ENCODE measurements at places on chromosomes 5 and 9.

GRCh38 chr9:122821278-122821943 is 7.0 kb downstream of the PDCL start:
- DNase-seq = no peak

- no peak for DNase-seq
Measured at GRCh38 chr5:150123542-150123941, 32.1 kb downstream of the PDGFRB start.

DNA sequence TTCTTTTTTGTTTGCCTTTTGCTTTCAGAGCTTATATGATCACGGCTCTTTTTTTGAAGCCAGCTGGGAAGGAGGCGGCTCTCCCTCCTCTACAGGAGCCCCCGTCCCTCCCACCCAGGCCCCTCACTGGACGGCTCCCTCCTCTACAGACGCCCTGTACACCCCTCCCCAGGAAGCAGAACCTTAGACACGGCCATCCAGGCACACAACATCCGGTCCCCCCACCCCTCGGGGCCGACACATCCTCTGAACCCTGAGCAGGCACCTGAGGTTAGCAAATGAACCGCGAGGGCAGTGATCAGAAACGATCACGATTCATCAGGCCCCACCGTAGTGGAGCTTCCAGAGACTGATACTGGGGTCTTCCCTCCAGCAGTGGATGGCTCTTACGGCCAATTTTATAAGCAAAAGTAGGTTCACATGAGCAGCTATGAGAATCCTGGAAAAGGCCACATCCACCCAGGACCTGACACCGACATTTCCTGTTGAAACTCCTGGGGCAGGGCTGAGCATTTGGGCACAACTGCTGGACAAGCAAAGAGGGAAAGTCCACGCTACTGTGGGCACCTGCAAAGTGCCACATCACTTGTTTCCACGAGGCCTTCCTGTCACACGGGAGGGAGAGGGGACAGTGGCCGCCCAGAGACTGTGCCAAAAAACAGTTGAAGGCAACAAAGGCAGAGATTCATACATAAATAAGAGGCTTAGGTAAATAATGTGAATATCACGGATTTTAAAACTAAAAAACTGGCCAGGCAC is 78.9 kb downstream of the SEMA4D start:
- DNase-seq = no peak

DNA sequence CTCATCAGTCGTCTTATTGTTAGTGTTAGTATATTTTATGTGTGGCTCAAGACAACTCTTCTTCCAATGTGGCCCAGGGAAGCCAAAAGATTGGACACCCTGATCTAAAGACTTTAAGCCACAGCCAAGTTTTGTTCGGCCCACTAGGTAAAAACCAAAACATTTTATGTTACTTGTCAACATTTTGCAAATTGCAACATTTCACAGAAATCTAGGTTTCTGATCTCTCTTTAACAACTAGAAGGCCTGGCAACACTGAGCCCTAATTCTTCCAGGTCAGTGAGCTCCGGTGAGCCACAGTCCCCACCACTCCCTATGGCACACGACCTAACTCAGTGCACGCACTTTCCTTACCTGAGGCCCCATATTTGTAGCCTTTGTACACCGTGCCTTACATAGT is 24.0 kb downstream of the MYO10 start:
- no peak for DNase-seq

- no peak for DNase-seq
Measured at GRCh38 chr5:78758169-78758839, 109.7 kb upstream of the LHFPL2 start.

DNA sequence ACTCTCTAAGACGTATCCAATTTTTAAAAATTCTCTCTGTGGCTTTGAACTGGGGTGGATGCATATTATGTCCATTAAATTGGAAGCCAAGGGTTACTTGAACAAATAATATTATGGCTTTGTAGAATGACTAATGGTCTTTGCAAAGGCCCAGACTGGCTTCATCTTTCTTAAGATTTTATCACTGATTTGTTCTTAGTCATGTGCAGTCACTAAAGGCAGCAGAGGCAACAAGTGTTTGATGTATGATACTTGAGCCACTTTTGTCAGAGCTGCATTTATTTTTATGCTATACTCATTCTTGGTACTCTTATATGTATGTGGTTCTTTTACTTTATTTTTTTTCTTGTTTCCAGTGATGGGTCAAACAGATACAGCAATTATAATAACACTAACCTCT is 152.2 kb downstream of the NR2F1-AS1 start:
- DNase-seq = no peak

DNA sequence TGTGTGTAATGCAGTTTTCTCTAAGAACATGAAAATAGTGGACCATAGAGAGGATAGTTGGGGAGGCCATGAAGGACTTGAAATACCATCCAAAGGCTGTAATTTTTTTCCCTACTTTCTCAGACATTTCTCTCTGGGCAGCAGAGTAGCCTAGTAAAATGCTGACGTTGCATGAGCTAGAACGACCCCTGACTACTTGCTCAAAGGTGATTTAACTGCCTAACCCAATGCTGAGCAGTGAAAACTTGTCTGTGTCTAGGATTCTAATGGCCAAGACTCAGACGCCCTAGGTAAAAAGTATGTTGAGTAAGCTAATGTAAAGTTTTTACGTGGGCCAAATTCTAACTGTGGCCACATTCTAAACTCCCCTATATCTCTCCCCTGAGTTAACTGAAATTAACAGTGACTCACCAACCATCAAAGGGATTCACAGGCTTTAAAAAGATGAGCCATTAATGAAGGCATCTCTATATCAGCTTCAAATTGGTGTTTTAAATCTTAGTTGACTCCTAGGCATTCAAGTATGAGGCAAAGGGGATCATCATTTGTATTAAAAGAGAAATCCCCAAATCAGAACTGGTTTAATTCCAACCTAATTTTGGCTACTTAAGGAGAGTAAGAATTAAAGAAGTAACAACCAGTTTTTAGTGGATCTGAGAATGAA is 121.0 kb upstream of the GAS1 start:
- DNase-seq = no peak

DNA sequence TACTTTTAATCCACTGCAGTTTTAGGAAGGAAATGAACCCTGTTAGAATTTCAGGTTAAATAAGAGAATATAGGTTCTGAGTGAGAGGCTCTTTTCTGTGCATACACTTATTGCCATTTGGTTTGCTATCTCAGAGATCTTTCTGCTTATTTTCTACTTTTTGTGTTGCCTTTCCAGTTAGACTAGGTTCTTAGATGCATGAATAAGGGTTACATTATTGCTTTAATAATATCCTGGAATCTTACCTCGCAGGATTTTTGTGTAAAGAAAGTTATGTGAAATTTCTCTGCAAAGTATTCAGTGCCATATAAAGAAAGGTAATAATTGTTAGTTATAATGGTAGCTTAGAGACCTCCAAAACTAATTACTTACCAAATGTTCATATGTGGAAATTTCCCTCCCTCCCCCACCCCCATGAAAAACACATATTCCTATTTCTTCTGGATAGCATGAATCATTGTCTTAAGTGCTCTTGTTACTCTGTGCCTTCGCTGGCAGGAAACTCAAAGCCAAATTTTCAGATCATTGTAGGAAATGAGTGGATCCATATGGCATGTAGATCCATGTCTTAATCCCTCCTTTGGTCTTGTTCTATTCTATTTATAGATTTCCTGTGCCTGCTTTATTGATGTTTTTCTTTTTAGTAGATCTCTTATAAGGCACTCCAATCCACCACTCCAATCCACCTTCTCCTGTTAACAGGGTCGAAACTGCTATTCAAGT is 2.7 kb upstream of the APBA1 start:
- DNase-seq = no peak

- DNase-seq = no peak
Measured at GRCh38 chr5:119385536-119386128, 29.8 kb downstream of the TNFAIP8 start.

DNA sequence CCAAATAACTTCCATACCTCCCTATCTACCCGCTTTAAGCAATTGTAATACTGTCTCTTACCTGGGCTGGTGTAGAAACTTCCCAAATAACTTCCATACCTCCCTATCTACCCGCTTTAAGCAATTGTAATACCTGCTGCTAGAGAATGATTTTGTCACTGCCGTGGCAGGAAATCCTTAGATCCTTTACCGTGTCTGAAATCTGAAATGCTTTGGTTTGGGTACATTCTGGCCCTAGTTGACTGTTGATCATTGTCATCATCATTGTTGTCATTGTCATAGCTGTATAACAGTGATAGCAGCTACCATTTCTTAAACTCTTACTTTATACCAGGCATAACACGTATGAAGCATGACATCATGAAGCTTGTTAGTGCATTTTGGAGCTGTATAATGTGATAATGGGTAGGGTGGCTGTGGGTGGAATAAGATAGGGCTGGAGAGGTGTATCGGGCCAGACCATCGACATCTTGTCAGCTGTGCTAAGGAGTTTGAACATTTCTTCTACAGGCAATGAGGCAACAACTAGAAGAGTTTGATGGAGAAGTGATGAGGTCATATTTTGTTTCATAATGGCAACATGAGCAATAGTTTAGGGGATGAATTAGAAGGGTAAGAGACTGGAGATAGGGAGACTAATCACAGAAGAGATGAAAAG is 15.7 kb downstream of the PIP5K1B start:
- no peak for DNase-seq

DNA sequence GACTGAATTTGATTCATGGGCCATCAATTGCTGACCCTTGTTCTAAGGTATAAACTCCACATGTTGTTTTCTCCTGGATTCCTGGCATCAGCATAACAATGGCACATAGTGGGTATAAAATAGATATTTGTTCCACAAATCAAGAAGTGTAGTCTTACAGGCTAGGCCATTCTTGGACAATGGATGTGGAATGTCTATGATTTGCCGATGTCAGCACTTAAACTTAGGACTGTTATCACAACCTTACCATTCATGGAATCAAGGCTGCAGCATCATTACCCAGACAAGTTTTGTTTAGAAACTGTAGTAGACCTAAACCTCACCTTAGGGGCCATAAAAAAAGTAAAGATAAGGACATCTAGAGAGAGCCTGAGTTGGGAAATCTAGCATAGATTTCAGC is 680.0 kb downstream of the BRINP1 start:
- DNase-seq = no peak

DNA sequence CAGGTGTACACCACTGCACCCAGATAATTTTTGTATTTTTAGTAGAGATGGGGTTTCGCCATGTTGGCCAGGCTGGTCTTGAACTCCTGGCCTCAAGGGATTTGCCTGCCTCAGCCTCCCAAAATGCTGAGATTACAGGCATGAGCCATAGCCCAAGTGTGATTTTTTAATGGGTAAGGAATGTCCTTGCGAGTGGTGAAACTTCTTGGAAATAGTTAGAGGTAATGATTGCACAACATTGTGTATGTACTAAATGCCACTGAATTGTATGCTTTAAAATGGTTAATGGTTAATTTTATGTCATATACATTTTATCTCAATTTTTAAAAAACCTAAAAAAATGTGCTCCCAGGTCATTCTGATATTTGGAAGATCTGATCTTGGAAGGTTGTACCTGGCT is 59.9 kb upstream of the IL6ST start:
- no peak for DNase-seq
